ENCODE measurements at places on chromosomes 7 and 10.

DNA sequence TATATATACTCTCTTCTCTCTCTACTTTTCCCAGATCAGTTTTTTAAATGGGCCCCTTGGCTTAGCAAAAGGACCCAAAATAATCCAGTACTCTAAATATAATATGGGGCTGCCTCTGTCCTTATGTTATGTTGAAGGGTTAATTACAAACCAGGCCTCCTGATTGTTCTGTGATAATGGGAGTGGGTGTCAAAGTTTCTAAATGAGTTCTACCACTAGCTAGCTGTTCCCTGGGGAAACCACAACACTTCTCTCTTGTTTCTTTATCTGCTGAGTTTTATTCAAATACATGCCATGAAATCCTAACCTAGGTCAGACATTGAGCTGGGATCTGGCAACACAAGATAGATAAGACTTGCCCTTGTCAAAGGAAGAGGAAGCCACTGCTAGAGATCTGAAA is 3.8 kb downstream of the HTR5A start:
- no peak for DNase-seq

- DNase-seq: no peak
Measured at GRCh38 chr10:79431891-79432831, 13.3 kb downstream of the ZCCHC24 start.

DNA sequence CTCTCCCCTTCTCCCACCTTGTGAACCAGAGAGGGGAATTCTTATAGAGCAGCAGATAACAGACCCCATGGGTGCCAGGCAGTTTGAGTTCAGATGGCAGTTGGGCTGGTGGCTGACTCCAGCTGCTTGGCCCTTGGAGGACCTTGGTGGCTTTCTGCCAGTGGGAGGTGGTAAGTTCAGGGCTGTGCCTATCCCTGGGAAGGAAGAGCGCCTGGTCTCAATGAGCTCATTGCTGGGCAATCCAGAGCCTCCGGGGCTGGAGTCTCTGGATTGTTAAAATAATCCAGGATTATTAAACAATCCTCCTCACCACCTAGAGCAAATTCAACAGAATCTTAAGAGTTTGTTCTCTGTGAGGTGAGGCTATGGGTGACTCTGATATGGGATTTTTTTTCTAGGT is 105.2 kb downstream of the FANK1 start:
- DNase-seq: no peak

- no peak for DNase-seq
Measured at GRCh38 chr10:23820792-23821191, 381.9 kb downstream of the OTUD1 start.

- DNase-seq: no peak
Measured at GRCh38 chr10:1253523-1254353, 197.6 kb downstream of the WDR37 start.

DNA sequence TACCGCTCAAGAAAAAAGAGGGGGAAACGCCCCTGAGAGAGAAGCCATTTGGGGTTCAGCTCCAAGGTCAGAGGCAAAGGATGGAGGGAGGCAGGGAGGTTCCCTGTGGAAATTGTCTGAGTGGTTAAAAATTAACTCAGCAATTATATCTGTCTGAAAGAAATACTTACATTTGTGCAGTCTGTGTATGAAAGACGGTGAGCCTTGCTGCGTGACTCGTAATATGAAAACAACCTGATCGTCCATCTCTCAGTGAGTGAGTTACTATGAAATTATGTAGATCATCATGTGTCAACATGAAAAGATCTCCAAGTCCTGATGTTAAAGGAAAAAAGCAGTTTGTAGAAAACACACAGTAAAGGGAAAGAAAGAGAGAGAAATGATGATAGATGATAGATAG is 67.2 kb upstream of the FAM204A start:
- DNase-seq: no peak

GRCh38 chr7:142440906-142441411 is 183.1 kb upstream of the PRSS58 start:
- DNase-seq: no peak

- DNase-seq: no peak
Measured at GRCh38 chr7:29866490-29866930, 60.2 kb downstream of the WIPF3 start.

DNA sequence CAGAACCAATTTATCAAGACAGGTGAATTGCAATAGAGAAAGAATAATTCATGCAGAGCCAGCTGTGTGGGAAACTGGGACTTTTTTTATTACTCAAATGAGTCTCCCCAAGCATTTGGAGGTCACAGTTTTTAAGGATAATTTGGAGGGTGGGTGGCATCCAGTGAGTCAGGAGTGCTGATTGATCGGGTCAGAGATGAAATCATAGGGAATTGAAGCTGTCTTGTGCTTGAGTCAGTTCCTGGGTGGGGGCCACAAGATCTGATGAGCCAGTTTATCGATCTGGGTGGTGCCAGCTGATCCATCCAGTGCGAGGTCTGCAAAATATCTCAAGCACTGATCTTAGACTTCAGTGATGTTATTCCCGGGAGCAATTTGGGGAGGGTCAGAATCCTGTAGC is 9.9 kb upstream of the MYO1G start:
- DNase-seq: no peak

- no peak for DNase-seq
Measured at GRCh38 chr7:104650991-104651640, 322.7 kb downstream of the LHFPL3 start.

GRCh38 chr10:97771055-97771891 is 526 bp downstream of the SFRP5 start:
- no peak for DNase-seq

DNA sequence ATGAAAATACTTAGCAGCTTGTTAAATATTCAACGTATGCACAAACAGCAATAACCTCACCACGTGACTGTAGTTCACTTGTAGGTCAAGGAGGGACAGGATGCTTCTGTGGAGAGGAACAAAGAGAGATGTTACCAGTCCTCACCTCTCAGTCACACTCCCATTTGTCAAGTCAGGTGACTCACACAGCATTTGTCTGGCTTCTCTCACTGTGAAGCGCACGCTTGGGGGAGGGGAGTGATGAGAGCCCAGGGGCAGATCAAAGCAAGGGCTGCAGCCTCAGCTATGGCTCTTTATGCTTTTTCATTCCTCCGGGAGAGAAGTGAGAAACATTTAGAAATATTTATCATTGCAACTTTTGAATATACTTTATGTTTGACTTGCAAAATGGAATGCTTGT is 2.9 kb upstream of the RBM20 start:
- DNase-seq: no peak

DNA sequence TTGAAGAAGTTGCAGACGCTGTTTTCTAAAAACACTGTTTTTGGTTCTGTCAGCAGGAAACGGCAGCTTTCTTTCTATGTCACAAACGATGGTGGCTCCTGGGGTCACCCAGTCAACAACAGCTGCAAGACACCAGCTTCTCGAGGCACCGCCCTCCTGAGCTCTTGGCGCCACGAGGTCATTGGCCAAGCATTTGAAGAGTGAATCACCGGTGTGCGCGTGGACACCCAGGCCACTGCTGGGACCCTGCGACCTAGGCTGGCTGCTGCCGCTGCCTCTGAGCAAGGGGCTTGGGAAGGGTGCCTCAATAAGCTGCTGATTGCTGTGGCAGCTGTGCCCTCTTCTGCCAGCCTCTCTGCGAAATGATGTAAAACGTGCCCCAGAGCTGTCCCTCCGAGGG is 22.5 kb upstream of the VIPR2 start:
- DNase-seq: no peak

DNA sequence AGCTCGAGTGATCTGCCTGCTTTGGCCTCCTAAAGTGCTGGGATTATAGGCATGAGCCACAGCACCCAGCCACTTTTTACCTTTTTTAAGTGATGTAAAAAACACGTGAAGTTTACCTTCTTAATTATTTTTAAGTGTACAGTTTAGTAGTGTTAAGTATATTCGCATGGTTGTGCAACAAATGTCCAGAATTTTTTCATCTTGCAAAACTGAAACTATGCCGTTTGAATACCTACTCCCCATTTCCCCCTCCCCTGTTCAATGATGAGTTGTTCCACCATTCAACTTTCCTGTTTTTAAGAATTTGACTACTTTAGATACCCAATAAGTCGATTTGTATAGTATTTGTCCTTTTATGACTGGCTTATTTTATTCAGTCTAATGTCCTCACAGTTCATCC is 10.9 kb downstream of the NRBF2 start:
- no peak for DNase-seq

- DNase-seq: no peak
Measured at GRCh38 chr7:151695951-151696541, 176.4 kb upstream of the RHEB start.

GRCh38 chr10:51046654-51047053 is 27.6 kb upstream of the PRKG1 start:
- no peak for DNase-seq

GRCh38 chr10:105185161-105185560 is 544.1 kb downstream of the SORCS3 start:
- no peak for DNase-seq

GRCh38 chr7:28174442-28174841 is 6.2 kb downstream of the JAZF1 start:
- no peak for DNase-seq

- no peak for DNase-seq
Measured at GRCh38 chr7:38310591-38311101, 37.2 kb upstream of the TARP start.

DNA sequence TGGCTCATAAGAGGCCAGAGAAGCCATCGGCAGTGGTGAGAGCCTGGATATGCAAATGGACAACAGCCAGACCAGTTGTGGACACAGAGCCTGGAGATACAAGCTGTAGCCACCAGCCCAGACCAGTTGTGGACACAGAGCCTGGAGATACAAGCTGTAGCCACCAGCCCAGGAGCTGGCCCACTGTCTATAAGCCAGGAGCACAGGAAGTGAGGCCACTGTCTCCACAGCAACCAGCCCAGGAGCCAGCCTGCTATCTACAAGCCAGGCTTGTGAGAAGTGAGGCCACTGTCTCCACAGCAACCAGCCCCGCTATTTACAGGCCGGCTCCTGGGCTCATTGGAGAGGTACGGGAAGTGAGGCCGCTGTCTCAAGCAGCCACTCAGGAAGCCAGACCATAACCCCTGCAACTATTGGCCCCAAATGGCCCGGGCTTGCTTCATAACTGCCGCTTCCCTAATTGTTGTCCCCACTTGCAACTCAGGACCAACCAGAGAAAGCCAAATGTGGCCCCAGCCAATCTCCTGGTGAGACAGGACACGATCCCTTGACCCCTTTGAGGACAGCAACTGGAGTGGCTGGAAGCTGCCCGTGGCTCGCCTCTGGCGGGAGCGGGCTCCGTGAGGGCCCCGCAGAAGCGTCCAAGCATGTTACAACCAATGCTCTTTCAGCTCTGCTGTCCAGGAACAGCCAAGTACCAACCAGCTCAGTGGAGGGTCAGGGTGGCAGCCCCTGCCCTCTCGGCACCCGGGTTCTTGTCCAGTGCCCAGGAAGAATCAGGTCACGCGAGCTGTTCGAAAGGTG is 44.1 kb upstream of the CNPY1 start:
- DNase-seq: no peak

DNA sequence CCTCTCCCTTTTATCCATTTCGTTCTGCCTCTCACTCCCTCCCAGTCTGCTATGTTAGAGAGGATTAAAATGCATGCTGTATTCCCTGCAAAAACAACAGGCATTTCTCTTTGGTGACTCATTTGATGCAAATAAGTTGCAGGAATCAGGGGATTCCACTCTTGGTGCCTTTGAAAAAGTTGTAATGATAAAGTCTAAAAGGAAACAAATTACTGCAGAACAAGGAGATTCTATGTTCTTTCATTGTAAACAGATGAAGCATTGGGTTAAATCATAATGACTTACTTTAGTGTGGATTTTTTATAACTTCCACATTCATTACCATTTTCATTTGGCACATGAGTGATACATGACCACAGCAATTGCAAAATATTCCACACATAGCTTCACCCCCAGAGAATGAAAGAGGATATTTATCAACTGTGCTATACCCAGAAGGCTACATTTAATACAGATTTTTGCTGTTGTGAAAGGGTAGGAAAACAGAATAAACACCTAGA is 33.4 kb upstream of the ABLIM1 start:
- DNase-seq: no peak

DNA sequence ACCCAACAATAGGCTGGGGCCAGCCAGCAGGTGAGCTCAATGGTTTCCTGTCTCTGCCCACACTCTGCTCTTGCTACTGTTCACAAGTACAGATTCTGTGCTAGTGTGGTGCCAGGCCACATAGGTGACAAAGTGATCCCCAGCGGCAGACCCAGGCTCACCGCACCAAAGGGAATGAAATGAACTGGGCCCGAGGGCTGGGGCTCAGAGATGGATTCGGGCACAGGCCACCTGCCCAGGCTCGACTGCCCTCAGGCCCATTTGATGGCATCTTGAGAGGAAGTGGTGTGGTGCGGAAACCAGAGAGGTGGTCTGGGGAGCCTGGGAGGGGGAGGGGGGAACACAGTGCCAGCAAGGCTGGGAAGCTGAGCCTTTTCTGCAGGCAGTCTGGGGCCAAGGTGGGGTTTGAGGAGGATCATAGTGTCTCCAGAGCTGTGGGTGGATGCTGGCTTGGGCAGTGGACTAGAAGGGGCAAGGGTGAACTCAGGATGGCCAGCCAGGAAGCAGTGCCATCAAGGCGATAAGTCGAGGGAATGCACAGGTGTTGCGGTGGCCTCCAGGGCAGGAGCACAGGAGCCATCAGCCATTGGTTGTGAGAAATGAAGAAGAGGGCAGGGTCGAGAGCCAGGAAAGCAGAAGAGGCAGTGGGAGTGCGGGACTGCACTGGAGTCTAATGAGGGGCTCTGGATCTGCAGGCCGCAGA is 85.2 kb downstream of the ARHGAP22 start:
- DNase-seq: no peak

DNA sequence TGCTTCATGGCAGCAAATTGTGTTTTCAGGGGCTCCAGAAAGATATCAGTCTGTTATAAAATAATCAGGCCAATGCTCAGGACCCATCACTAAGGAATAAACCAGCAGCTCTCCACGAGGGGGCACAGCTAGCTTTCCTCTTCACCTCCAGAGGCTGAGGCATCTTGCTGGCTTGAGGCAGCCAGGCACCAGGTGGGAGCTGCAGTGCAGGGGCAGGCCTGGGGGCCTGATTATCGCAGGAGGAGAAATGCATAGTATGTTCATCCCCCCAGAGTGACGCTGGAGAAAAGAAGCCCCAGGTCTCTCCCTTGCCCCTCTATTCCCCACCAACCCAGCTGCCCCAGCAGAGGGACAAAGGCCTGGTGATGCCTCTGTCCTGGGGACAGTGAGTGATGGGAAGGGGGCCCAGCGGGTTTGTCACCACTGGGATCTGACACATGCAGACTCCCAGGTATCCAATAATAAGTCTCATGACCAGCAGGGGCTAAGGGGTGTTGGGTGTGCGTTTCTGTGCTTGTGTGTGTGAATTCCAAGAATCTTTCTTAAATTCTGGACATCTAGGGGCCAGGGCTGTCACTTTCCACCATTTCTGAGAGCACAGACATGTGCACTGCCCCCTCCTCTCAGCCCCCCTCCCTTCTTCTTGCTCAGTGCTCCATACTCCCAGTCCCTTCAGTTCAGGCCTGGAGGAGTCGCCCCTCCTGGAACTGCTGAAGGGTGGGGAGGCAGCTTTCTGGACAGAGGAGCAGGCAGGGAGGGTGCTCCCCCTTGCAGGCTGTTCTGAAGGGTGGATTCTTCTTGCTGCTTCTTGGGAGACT is 128.1 kb upstream of the FAM20C start:
- no peak for DNase-seq

- DNase-seq: peak; percentile 53
Measured at GRCh38 chr7:48084727-48085432, 4.2 kb upstream of the UPP1 start.

- no peak for DNase-seq
Measured at GRCh38 chr7:89771003-89771636, 383.1 kb upstream of the STEAP1 start.

Data from stimulated activated CD8-positive, alpha-beta memory T cell treated with anti-CD3 and anti-CD28 coated beads, Interleukin-7, amount 100 ng/mL, for 1 hour (primary cell).